RWPE1 (cell line): ENCODE measurements at places on chromosomes 16 and 17.

- DNase-seq = no peak
Measured at GRCh38 chr16:30903596-30903995, 7.2 kb downstream of the CTF1 start.

DNA sequence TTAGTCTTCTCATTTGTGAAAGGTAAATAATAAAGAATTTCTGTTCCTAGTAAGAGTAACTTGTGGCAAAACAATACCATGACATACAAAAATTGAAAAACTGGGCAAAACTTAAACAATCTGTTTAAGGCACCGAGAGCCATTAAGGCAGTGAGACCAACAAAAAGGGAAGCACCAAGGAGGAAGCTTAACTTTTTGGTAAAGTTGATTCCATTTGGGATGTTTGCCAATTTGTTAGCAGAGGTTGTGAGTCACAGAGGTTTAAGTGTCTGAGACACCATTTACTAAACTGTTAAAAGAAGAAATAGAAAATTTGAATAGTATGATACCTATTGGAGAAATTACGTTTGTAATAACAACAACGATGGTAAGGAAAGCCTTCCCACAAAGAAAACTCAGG lies 4.9 kb downstream of the SLC35G3 start:
- DNase-seq = peak; percentile 59

GRCh38 chr16:14240219-14240843 lies 169.2 kb downstream of the MRTFB start:
- no peak for DNase-seq

- no peak for DNase-seq
Measured at GRCh38 chr17:50039058-50039457, 16.9 kb upstream of the ITGA3 start.

GRCh38 chr17:7613769-7614424 lies 800 bp downstream of the FXR2 start:
- DNase-seq = peak; percentile 43

- DNase-seq = no peak
Measured at GRCh38 chr17:42274812-42275526, 1.2 kb downstream of the STAT5B start.

DNA sequence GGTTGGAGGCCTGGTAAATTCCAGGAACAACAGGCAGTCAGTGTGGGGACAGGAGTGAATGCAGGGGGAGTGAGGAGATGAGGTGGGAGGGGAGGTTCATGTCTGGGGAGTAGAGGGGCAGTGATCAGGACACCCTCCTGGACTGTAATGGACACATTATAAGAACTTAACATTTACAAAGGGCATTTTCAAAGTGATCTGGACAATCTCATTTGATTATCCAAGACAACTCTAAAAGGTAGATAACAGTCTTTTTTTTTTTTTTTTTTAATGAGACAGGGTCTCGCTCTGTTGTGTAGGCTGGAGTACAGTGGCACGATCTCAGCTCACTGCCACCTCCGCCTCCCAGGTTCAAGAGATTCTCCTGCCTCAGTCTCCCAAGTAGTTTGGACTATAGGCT lies 5.7 kb downstream of the SDK2 start:
- DNase-seq = no peak

DNA sequence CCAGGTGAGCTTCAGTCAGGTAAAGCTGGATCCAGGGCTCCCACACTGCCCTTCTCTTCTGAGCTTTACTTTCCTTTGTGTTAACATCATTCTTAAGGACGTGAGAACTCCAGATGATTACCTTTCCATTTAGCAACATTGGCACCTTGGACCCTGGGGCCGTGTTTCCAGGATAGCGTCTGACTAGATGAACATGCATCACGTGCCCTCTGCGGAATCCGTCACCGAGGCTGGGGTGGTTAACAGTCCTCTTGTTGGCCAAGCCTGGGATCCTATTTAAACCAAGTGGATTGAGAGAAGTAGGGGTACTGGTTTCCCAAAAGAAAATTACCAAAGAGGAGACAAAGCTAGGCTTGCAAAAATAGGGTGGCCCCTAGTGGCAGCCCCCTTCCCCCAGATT lies 3.9 kb upstream of the LAT start:
- DNase-seq = no peak

DNA sequence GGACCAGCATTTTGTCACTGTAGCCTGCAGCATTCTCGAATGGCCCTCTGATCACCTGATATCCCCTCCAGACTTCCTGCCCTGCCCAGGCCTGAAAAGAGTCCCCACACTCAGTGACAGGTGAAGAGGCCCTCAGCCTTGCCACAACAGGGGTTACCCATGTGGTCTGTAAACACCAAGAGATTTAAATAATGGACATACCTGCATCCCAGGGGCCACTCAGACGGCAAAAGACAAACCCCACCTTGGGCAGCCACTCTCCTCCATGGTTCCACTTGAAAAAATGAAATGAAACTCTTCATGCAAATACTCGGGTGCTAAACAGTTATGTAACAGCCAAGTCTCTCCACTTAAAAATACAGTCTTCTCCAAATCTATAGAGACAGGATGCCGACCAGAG lies 22.9 kb upstream of the PECAM1 start:
- DNase-seq = no peak

- DNase-seq = no peak
Measured at GRCh38 chr16:76023835-76024234, 253.4 kb upstream of the CNTNAP4 start.
